ENCODE measurements at places on chromosomes 5 and 9. TPM values are rescaled to one million over a fixed set of nuclear protein-coding genes. Genes with fewer than 3 reads are reported as not detected.

The PCDHGA8 gene
- 1.4 TPM for total RNA-seq

The FIBCD1 gene
- 6.1 TPM for total RNA-seq

- no peaks in the 10 kb centered on the region for H3K27me3 ChIP-seq
- no peak overlapping the region for H3K27ac ChIP-seq
- H3K4me3 ChIP-seq, result peak overlapping the region; percentile 49
- DNase-seq, result no peak
Observed at GRCh38 chr5:76401801-76402250, 1.3 kb upstream of the IQGAP2 start.

DNA sequence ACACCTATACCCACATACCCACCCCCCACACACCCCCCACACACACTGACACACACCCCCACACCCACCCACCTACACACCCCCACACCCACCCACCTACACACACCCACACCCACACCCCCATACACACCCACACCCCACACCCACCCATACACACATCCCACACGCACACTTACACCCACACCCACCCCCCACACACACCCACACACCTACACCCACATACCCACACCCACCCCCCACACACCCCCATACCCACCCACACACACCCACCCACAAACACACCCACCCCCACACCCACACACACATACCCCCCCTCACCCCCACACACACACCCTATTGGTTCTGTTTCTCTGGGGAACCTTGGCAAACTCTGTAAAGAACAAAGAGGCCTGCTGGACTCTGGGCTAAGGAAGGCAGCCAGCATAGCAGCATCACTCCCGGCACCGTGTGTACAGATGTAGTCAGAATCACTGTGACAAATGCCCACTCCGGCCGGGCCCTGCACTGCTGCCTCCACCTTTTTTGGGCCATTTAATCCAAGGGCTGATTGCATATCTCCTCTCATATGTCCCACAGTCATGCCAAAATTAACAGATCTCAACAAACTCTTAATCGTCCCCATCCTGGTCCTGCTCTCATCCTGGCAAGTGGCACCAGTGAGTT is 42.3 kb downstream of the COL23A1 start:
- H3K36me3 ChIP-seq, result no peaks in the 10 kb centered on the region
- no peaks in the 10 kb centered on the region for H3K27me3 ChIP-seq
- no peak overlapping the region for H3K27ac ChIP-seq
- peaks cover 4% of the 10 kb centered on the region for H3K4me1 ChIP-seq

DNA sequence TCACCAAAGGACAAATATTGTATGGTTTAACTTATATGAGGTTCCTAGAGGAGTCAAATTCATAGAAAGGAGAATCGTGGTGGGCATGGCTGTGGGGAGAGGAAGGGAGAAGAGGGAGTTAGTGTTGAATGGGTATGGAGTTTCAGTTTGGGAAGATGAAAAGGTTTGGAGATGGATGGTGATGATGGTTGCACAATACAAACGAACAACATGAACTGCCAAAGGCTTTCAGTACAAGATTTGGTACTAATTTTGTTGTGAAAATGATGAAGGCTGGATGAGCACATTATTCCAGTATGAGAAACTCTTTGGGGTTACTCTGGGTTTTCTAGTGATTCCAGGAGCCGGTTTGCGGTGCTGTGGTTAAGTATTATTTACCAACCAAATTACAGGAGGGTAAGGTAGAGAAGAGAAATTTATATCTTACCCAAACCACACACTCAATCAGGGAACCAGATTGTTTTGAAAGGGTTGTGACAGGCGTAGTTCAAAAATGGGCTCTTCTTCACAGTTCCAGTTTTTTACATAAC is 112.0 kb upstream of the TBC1D2 start:
- H3K4me1 ChIP-seq, result no peaks in the 10 kb centered on the region
- H3K4me3 ChIP-seq, result no peak overlapping the region
- no peaks in the 10 kb centered on the region for H3K27me3 ChIP-seq
- no peak for DNase-seq

Measured in H1 (cell line).